ENCODE measurements at places on chromosomes 6 and 20.

GRCh38 chr20:63708301-63709148 lies 686 bp downstream of the ZGPAT start:
- DNase-seq: no peak

- no peak for DNase-seq
Observed at GRCh38 chr6:25290306-25291060, 11.3 kb downstream of the CARMIL1 start.

DNA sequence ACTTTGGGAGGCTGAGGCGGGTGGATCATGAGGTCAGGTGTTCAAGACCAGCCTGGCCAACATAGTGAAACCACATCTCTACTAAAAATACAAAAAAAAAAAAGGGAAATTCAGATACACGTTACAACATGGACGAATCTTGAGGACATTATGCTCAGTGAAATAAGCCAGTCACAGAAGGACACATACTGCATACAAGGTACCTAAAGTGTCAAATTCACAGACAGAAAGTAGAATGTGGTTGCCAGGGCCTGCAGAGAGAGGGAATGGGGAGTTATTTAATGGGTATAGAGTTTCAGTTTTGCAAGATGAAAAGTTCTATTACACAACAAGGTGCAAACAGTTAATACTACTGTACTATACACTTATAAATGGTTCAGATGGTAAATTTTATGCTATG lies 75.1 kb downstream of the SNX5 start:
- DNase-seq: no peak

DNA sequence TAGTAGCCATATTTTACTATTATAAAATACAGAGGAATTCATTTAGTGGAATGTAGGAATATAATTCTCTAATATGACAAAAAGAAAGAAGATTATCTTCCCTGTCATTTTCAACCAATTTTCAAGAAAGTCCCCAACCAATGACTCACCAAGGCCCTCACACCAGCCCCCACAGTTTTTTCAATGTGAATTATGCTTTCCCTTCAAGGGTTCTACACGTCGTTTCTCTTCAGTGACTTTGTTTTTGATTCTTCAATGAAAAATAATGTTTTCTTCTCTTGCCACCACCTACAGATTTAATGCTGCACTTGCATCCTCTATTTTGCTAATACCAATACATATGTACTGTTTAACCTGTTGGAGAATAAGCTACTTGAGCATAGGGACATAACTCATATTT lies 841.3 kb downstream of the PHF3 start:
- DNase-seq: no peak

DNA sequence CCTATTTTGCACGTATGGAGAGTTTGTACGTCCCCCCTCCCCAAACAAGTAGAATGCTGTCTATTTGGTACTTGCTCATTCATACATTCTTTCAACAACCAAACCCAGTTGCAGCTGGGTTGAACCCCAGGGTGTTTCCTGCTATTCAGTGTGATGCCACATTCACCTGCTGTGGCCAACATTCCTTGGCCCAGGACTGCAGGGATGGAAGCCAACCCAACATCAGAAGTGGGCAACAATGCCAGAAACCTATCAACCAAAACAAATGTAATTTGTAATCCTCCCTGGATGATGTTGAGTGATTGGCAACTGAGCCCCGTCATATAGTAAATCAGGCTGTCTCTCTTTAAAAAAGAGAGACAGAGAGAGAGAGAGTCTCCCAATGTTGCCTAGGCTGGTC lies 8.9 kb downstream of the NT5E start:
- DNase-seq: peak; percentile 59
